ENCODE measurements at places on chromosomes 3 and 15. TPM values are rescaled to one million over a fixed set of nuclear protein-coding genes. Genes with fewer than 3 reads are reported as not detected.

DLL4 gene
- total RNA-seq = 0.69 TPM

GRCh38 chr3:130846181-130846580 lies 47.7 kb upstream of the ATP2C1 start:
- DNase-seq = no peak

DNA sequence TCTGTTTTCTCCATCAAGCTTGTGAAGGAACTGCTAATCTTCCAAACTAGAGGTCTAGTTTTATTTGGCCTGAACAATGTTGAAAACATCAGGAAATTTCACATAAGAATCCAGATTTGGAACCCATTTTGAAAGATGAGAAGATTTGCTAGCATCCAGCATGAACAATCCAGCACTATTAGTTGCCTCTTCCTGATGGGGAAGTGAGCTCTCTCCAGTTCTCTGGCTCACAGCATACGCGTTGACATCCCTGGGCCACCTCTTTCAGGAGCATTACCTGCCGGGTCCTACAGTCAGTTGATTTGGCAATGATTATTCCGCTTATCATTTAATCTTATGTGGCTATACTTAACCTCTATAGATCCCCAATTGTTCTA lies 10.9 kb downstream of the GPR87 start:
- no peak for DNase-seq

DNA sequence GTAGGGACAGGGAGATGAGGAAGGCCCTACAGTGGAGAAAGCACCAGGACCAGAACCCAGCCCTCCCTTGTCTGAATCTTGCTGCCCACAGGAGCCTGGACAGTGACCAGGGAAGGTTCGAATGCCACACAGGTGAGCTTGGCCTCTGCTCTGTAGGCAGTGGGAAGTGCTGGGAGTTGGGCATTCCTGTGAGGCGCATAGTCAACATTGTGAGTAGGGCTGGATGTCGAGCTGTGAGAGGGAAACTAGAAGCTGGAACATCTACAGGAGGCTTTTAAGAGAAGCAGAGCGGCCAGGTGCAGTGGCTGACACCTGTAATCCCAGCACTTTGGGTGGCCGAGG lies 20.3 kb upstream of the ALAS1 start:
- DNase-seq = no peak

DNA sequence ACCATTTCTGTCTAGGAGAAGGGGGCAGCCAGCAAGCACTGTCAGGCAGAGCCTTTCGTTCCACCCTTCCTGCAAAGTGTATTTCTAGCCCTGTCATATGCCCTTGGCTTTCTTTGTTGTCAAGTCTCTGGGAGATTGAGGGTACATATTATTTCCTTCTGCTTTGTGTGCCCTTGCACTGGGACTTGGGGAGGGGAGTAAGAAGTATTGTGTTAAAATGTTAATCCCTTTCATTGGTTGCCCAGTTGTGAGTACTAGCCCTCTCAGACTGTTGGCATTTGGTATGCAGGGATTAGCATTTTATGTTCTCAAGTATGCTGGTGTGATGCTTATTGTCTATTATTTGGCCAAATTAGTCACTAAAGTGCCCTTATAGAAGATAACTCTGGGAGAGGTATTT lies 63.9 kb downstream of the RBM6 start:
- no peak for DNase-seq
